Naive thymus-derived CD8-positive, alpha-beta T cell (primary cell): ENCODE measurements at places on chromosomes 6 and 20. TPM values are rescaled to one million over a fixed set of nuclear protein-coding genes. Genes with fewer than 3 reads are reported as not detected.

HLA-DPA1 gene
- polyA plus RNA-seq, result 121 TPM

BHLHE23 gene
- polyA plus RNA-seq, result not detected

LY6G6F gene
- not detected for polyA plus RNA-seq

ECT2L gene
- polyA plus RNA-seq, result 0.05 TPM

TINAG gene
- not detected for polyA plus RNA-seq

SLC26A8 gene
- not detected for polyA plus RNA-seq

FGD2 gene
- not detected for polyA plus RNA-seq

MATN4 gene
- not detected for polyA plus RNA-seq

RAMACL gene
- polyA plus RNA-seq, result 0.11 TPM

GPLD1 gene
- not detected for polyA plus RNA-seq

APCDD1L gene
- not detected for polyA plus RNA-seq

MAPK13 gene
- 35.7 TPM for polyA plus RNA-seq

SLA2 gene
- polyA plus RNA-seq, result 22.2 TPM

HSPA1L gene
- polyA plus RNA-seq, result 1.6 TPM

CAGE1 gene
- polyA plus RNA-seq, result not detected

BTNL2 gene
- polyA plus RNA-seq, result not detected

DACT2 gene
- polyA plus RNA-seq, result not detected

BPIFB1 gene
- polyA plus RNA-seq, result not detected

CYP24A1 gene
- polyA plus RNA-seq, result not detected

IP6K3 gene
- not detected for polyA plus RNA-seq

BCAS4 gene
- polyA plus RNA-seq, result 33.5 TPM

GJA10 gene
- not detected for polyA plus RNA-seq

CCND3 gene
- 519 TPM for polyA plus RNA-seq

RPS18 gene
- polyA plus RNA-seq, result 11,320 TPM

B3GALT4 gene
- polyA plus RNA-seq, result 18.7 TPM

PTCRA gene
- not detected for polyA plus RNA-seq

MEI4 gene
- 0.18 TPM for polyA plus RNA-seq

XPO5 gene
- polyA plus RNA-seq, result 5.1 TPM
